ENCODE measurements at places on chromosomes 6 and 20. TPM values are rescaled to one million over a fixed set of nuclear protein-coding genes. Genes with fewer than 3 reads are reported as not detected.

OSER1 gene
- 56.7 TPM for polyA plus RNA-seq

KLHDC3 gene
- polyA plus RNA-seq, result 104 TPM

HTR1E gene
- 0.92 TPM for polyA plus RNA-seq

CNKSR3 gene
- 67.3 TPM for polyA plus RNA-seq

GRCh38 chr6:128033156-128033555, 132.3 kb upstream of the THEMIS start:
- DNase-seq, result no peak

- DNase-seq, result no peak
Observed at GRCh38 chr20:62543470-62544302, 67.9 kb upstream of the GATA5 start.

DNA sequence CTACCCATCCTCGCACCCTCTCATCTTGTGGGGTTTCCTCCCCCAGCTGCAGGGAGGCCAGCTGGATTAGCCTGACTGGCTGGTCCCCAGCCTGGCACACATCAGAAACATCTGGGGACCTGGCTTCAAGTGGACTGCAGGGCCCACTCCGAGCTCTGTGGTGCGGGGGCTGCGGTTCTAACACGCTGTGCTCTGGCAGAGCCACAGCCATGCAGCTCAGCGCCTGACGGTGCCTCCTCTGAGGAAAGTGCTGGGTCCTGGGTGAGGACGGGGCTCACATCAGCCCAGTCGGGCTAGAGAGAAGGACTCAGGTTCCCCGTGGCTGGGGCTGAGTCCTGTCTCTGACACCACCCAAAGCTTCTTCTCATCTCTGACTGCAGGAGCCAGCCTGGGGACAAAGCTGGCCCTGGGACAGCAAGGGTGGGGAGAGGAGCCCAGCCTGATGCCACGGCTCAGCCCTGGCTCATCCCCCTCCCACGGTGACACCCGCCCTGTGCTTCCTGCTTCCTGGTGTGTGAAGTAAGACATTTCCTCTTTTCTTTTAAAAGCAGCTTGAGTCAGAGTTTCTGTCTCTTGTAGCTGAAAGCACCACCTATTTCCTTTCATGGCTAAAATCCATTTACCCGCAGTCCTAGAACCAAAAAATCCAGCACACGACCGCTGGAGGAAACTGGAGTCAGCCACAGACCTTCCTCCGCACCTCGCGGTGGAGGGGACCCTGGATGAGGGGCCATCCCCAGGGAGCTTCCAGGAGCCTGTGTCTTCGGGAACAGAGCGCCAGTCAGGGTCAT, 127.4 kb upstream of the AFDN start:
- no peak for DNase-seq

DNA sequence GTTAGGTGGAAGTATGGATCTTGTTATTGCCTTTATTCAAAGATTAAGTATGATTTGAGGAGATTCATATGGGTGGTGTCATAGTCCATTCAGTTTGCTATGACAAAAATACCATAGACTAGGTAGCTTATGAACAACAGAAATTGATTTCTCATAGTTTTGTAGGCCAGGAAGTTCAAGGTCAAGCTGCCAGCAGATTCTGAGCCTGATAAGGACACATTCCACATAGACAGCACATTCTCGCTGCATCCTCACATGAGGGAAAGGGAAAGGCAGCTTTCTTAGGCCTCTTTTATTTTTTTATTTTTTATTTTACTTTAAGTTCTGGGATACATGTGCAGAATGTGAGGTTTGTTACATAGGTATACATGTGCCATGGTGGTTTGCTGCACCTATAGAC, 27.7 kb downstream of the ME1 start:
- no peak for DNase-seq

DNA sequence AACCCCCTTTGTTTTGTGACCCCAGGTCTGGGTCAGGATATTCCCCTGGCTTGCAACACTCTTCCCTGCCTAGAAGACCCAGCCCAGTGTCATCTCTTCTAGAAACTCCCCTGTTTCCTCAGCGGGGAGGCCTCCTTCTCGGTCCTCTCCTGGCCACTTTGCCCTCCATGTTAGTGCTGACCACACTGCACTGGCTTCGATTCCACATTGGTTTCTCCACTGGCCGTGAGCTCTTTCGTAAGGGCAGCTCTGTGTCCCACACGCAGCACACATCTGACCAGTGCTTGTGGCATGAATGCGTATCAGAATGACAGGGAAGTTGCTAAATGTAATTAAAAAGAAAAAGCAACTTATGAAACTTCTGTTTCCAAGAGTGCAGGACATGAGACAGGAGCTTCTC, 49.4 kb upstream of the FNDC1 start:
- no peak for DNase-seq

GRCh38 chr20:58818586-58819285, 32.0 kb downstream of the GNAS-AS1 start:
- DNase-seq, result no peak

GRCh38 chr6:154996841-154997311, 1.8 kb downstream of the TIAM2 start:
- no peak for DNase-seq
